ENCODE measurements at places on chromosomes 2 and 18.

GRCh38 chr2:72347081-72347480 is 199.4 kb upstream of the CYP26B1 start:
- DNase-seq: no peak

DNA sequence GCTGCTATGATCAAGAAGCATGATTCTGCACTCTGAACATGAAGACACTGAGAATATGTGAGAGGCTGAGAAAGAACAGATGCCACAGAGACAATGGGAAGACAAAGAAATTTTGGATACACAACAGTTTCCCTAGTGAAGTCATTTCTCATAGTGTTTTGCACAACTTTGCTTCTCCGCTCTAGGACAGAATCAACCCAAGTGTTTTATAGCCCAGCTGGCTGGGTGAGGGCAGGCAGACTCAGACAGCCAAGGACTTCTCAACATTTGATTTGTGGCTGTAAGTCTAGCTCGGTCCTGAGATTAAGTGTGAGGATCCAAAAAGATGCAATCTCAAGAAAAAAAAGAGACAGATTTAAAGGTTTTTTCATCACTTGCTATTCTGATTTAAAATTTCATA is 536.5 kb upstream of the CRIM1 start:
- DNase-seq: no peak

GRCh38 chr2:26430826-26431225 is 29.1 kb downstream of the DRC1 start:
- no peak for DNase-seq

- DNase-seq: no peak
Observed at GRCh38 chr2:236113948-236114347, 54.2 kb downstream of the GBX2 start.

- no peak for DNase-seq
Observed at GRCh38 chr2:16520891-16521290, 144.7 kb downstream of the CYRIA start.

- DNase-seq: peak; percentile 80
Observed at GRCh38 chr2:162065767-162066166, 8.2 kb downstream of the DPP4 start.

GRCh38 chr2:27890924-27891672 is 569 bp downstream of the BABAM2 start:
- DNase-seq: peak; percentile 60

- DNase-seq: peak; percentile 93
Observed at GRCh38 chr18:79749251-79750191, 48.2 kb upstream of the KCNG2 start.

GRCh38 chr18:29188760-29189159 is 1011.8 kb upstream of the CDH2 start:
- DNase-seq: no peak

GRCh38 chr2:127624320-127624755 is 21.6 kb upstream of the GPR17 start:
- DNase-seq: no peak

GRCh38 chr2:180411661-180412060 is 404.6 kb upstream of the CWC22 start:
- DNase-seq: no peak

DNA sequence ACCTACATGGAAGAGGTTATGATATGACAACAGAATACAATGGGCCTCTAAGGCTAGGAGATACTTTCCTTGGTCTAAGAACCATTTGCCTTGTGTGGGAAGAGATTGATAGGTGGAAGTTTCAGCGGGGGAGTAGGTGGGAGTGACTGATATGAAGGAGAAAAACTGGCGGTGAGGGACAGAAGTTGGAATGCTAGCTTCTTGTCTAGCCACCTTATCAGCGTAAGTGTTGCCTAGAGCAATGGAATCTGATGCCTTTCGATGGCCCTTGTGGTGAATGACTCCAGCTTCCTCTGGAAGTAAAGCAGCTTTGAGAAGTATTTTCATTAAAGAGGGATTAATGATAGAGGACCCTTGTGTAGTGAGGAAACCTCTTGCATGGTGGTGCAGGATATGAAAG is 121.3 kb upstream of the GULP1 start:
- no peak for DNase-seq

GRCh38 chr2:46375566-46376125 is 78.4 kb downstream of the EPAS1 start:
- no peak for DNase-seq

DNA sequence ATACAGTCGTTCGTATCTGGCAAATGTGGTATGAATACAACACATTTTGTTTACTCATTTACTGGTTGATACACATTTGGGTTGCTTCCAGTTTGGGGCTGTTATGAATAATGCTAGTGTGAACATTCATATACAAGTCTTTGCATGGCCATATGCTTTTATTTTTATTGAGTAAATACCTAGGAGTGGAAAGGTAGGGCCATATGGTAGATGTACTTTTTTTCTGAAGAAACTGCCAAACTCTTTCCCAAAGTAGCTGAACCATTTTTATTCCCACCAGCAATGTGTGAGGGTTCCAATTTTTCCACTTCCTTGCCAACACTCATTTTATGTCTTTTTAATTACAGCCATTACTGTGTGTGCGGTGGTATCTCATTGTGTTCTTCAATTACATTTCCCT is 496.2 kb upstream of the NRXN1 start:
- peak; percentile 12 for DNase-seq

Data from COR-L47 (cell line).